ENCODE measurements at places on chromosomes 2 and 18.
A peak's percentile ranks its signal among the peaks of the same experiment; 100 is the strongest.

GRCh38 chr2:64749446-64749845, 95.7 kb upstream of the SERTAD2 start:
- no peak for DNase-seq

- DNase-seq: no peak
These were observed 86.8 kb downstream of the ALK start for GRCh38 chr2:29834624-29835023.

DNA sequence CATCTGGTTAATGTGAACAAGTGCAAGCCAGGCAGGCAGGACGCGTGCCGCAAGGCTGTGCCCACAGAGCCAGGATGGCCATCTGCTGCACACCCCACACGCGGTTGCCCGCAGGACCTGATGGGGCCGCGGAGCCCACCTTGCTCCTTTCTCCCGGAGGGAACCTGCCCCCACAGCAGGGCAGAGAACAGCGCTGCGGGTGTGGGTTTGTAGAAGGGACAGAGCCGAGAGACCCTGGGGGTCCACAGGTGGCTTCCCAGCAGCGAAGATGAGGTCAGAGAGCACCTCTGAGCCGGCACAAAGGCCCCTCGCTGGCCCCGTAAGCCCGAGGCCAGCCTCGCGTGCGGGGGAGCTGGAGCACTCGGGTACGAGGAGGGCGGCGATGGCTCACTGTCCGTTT, 460.8 kb upstream of the SALL3 start:
- no peak for DNase-seq

GRCh38 chr2:72129681-72130340, 17.9 kb downstream of the CYP26B1 start:
- DNase-seq: no peak

GRCh38 chr18:9689253-9689652, 18.8 kb upstream of the RAB31 start:
- DNase-seq: no peak

GRCh38 chr2:134573085-134573370, 145.8 kb downstream of the TMEM163 start:
- DNase-seq: no peak

DNA sequence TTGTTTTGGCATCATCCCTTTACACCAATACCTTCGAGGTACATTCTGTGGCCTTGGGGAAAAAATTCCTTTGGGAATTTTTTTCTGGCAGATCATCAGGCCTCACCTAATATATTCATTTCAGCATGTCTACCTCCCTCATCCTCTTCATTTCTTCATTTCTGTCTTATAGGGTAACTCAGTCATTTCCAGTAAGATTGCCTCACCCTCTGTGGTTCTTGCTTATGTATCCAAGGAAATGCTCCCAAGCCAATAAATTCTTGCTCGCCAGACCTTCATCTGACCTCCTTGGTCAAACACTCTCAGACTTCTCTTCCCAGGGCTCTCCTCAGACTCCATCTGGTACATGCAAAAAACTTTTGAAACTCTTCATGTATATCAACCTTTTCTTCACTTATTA, 265.6 kb downstream of the TMX3 start:
- DNase-seq: no peak

DNA sequence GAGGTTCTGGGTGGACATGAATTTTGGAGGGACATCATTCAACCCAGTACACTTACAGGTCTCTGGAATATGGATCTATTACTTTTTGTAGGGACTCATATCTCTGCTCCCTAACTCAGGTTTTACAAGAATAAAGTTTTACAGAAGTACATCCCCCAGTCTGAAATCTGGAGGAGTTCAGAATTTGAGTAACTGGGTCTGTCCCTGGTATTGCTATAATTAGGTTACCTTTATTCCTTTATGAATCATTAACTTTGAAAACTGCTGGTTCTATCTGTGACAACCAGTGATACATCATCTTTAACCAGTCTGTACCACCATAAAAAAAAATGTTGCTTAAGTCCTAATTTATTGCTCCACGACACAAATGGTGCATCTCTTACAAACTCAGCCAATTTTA, 59.9 kb downstream of the INSIG2 start:
- DNase-seq: no peak

DNA sequence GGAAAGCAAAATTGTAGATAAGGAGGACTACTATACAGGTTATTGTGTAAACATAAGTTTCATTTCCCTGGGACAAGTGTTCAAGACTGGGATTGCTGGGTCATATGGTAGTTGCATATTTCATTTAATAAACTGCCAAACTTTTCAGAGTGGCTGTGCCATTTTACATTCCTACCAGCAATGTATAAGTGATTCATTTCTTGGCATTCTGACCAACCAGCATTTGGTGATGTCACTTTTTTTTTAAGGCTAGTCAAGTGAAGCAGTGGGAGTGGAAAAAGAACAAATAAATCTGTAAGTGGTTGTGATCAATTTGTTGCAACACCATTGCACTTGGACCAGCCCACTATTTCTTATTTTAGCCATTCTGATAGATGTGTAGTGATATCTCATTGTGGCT, 5.2 kb upstream of the CHCHD5 start:
- no peak for DNase-seq

DNA sequence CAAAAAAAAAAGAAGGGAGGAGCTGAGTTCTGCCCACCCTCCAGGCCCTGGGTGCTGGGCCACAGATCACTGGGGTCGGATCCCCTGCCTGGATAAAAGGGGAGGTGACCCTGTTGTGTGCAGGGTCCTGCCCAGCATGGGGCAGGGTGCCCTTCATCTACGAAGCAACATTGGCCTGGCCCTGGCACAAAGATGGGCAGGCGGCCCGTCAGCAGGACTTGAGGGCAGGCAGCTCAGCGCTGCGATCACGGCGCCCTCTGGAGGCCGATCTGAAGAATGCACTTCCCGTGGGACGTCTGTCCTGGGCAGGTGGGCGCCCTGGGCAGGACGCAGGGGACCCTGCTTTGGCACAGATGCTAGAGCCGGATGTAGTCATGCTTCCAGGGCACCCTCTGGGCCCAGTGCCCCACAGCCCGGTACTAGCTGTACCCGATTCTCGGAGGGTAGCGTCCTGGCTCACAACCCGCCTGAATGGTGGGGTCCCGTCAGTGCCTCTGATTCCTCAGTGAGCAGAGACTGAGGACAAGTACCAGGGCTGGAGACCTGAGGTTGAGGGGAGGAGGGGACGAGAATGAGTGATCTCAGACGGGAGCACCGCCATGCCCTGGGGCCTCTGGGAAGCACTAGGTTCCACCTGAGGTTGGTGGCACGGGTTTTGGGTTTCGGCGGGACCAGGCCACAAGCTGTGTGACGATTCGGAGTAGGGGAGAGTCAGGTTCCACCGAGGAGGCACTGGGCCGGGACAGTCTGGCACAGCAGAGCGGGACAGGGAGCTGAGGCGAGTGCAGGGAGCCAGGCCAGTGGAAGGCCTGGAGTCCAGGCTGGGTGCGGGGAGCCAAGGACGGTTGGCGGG, 18.0 kb downstream of the ARID5A start:
- peak; percentile 77 for DNase-seq

DNA sequence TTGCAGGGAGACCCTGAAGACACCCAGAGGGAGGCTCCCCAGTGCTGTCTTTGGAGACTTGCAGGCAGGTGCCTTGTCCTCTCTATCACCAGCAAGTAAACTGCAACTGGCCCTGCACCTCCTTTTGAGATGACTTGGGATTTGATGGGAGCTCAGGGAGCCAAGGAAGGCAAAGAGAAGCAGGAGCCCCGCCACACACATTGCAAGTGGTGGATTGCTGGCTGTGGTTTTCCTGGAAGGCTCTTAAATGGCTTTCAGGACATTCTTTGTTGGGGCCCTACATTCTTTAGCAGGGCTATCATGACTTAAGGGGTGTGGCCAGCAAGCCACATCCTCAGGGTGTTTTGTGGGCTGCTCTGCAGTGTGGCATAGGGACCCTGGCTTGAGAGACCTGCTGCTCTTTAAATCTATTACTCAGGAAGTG, 39.9 kb upstream of the CDC42EP3 start:
- DNase-seq: no peak

GRCh38 chr2:161136696-161137324, 23.4 kb upstream of the TANK start:
- peak; percentile 90 for DNase-seq

DNA sequence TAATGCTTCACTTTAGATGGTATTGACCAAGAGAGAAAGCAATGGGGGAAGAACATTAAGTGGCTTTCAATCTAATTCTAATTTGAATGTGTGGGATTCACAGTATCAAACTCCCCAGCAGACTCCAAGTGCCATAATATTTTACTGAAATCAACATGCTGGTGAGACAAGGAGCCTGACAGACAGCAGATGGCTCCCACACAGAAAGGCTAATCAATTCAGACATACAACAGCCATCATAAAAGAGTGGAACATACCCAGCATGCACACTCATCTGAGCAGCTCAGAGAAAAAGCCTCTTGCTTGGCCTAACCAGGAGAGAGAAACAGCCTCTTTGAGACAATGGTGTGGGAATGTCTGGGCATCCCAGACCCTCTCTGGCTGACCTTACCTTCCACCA, 186.5 kb upstream of the SKOR2 start:
- no peak for DNase-seq

DNA sequence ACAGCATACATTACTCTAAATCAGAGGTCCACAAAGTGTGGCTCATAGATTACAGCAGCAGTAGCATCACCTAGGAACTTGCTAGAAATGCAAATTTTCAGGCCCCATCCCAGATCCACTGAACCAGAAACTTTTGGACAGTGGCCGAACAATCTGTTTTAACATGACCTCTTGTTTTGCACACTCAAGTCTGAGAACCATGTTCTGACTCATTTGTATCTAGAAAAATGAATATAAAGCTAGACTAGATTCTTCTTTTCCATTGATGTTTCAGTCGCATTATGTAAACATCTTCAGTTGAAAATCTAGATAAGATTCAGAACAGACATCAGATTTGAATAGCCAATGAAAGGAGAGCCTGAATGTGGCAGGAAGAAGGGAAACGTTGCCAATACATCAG, 608.8 kb downstream of the LRP1B start:
- no peak for DNase-seq

GRCh38 chr2:37802211-37802752, 122.8 kb upstream of the RMDN2 start:
- DNase-seq: no peak
